ENCODE measurements at places on chromosomes 3 and 15. TPM values are rescaled to one million over a fixed set of nuclear protein-coding genes. Genes with fewer than 3 reads are reported as not detected.

- H3K27me3 ChIP-seq, result peaks cover 47% of the 10 kb centered on the region
- H3K27ac ChIP-seq, result no peak within 1 kb of the TSS
- DNase-seq, result peak; percentile 79
- H3K4me3 ChIP-seq, result peak within 1 kb of the TSS; percentile 56
These were observed at the start of gene IGSF11 for GRCh38 chr3:119034256-119035013. IGSF11 (minus strand) TSS chr3:119034846; CDS start chr3:119034582, 264 bp downstream.

DNA sequence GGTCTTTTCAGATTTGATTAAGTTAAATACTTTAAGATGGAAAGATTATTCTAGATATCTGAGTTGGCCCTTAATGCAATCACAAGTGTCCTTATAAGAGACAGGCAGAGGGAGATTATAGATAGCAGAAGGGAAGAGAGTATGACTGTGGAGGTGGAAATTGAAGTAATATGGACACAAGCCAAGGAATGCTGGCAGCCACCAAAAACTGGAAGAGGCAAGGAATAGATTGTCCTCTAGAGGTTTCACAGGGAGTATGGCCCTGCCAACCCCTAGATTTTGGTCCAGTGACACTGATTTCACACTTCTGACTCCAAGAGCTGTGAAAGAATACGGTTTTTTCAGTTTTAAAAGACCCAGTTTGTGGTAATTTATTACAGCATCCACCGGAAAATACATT, 1498.7 kb upstream of the CADM2 start:
- H3K27me3 ChIP-seq, result no peaks in the 10 kb centered on the region
- H3K27ac ChIP-seq, result no peak overlapping the region
- no peaks in the 10 kb centered on the region for H3K4me1 ChIP-seq
- no peak for DNase-seq
- H3K36me3 ChIP-seq, result no peaks in the 10 kb centered on the region

GRCh38 chr3:23202203-23202920, 765 bp upstream of the UBE2E2 start:
- H3K36me3 ChIP-seq, result no peaks in the 10 kb centered on the region
- DNase-seq, result no peak
- H3K4me3 ChIP-seq, result peak overlapping the region; percentile 83
- peaks cover 21% of the 10 kb centered on the region for H3K4me1 ChIP-seq
- H3K27ac ChIP-seq, result peak overlapping the region; percentile 48

DNA sequence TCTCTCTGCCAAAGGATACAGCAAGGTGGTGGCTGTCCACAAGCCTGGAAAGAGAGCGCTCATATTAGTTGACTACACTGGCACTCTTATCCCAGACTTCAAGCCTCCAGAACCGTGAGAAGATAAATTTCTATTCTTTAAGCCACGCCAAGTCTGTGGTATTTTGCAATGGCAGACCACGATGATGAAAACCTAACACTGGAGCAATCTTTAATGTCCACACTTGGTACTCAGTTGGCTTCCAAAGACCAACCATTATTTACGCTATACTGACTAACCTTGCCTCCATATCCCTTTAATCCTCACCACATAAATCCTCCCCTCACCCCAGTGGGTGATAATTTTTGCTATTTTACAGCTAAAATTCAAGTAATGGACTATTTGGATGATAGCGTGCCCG, 16.9 kb upstream of the LACTB start:
- no peak overlapping the region for H3K27ac ChIP-seq
- H3K36me3 ChIP-seq, result no peaks in the 10 kb centered on the region
- no peaks in the 10 kb centered on the region for H3K27me3 ChIP-seq
- no peaks in the 10 kb centered on the region for H3K4me1 ChIP-seq
- no peak overlapping the region for H3K4me3 ChIP-seq
- DNase-seq, result no peak

- H3K36me3 ChIP-seq, result no peaks in the 10 kb centered on the region
- H3K27me3 ChIP-seq, result no peaks in the 10 kb centered on the region
- H3K4me1 ChIP-seq, result no peaks in the 10 kb centered on the region
- DNase-seq, result no peak
- H3K27ac ChIP-seq, result no peak overlapping the region
These were observed 55.1 kb upstream of the NSMCE3 start for GRCh38 chr15:29324746-29325145.

GRCh38 chr3:71177375-71177774, 406.2 kb downstream of the FOXP1 start:
- H3K4me1 ChIP-seq, result no peaks in the 10 kb centered on the region
- H3K4me3 ChIP-seq, result no peak overlapping the region
- H3K27me3 ChIP-seq, result no peaks in the 10 kb centered on the region
- no peak overlapping the region for H3K27ac ChIP-seq
- no peak for DNase-seq

DNA sequence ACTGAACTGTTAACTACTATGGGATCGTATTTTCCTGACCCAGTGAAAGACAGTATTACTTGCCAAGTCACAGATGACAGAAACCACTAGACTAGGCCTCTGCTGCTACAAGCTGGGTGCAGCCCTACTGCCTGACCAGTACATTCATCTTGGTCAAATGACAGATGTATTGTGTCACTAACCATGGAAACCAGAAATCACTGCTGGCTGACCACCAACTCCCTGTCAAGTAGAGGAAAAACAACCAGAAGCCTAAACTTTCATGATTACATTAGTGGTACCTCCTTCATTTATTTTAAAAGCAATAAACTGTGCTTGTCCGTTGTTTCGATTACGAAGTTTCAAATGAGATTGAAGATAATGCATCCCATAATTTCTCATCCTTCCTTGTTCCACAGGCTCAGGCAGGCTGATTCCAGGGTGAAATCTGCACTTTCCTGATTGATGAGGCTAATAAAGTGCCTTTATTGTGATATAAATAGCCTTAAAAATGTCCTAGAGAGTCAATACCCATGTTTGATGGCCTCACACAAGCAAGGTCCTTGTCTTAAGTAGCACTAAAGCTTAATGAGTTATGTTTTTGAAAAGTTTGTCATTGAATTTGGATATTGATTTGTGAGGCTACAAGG, 309.7 kb downstream of the LSAMP start:
- no peak for DNase-seq
- H3K27ac ChIP-seq, result no peak overlapping the region
- no peak overlapping the region for H3K4me3 ChIP-seq
- H3K27me3 ChIP-seq, result no peaks in the 10 kb centered on the region
- H3K36me3 ChIP-seq, result no peaks in the 10 kb centered on the region

- no peak overlapping the region for H3K27ac ChIP-seq
- no peaks in the 10 kb centered on the region for H3K36me3 ChIP-seq
- no peak for DNase-seq
- H3K4me1 ChIP-seq, result no peaks in the 10 kb centered on the region
These were observed 554.2 kb downstream of the TUSC7 start for GRCh38 chr3:117263745-117264144.

- no peak overlapping the region for H3K4me3 ChIP-seq
- peaks cover 16% of the 10 kb centered on the region for H3K4me1 ChIP-seq
- peak overlapping the region; percentile 33 for H3K27ac ChIP-seq
- DNase-seq, result no peak
- no peaks in the 10 kb centered on the region for H3K27me3 ChIP-seq
These were observed 39.5 kb upstream of the TPRG1 start for GRCh38 chr3:189132231-189132671.

GRCh38 chr3:59609657-59610348, 560.0 kb upstream of the CFAP20DC start:
- H3K27ac ChIP-seq, result no peak overlapping the region
- H3K36me3 ChIP-seq, result no peaks in the 10 kb centered on the region
- no peak overlapping the region for H3K4me3 ChIP-seq
- no peak for DNase-seq
- no peaks in the 10 kb centered on the region for H3K27me3 ChIP-seq

DNA sequence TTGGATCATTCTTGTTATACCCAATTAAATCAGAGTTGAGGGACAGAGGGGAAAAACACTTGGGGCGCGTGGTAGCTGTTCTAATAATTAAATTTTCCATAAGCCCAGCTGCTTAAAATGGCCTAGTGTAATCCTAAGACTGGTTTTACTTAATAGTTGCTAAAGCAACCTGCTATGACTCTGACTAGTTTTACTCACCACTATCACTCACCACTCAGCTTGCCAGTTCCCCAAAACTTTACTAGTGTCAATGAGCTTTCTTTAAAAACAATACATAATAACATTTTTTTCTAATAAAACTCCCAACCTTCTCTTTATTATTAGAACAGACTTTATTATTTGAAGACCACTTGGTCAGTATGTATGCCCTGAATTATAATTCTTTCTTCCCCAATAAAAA, 49.6 kb downstream of the ECT2 start:
- H3K4me3 ChIP-seq, result no peak overlapping the region
- no peak for DNase-seq
- no peaks in the 10 kb centered on the region for H3K27me3 ChIP-seq
- H3K27ac ChIP-seq, result no peak overlapping the region

The ZNF660 gene
- 5.9 TPM for total RNA-seq

The AP3B2 gene
- total RNA-seq, result 3.8 TPM

The SLC51B gene
- 3.8 TPM for total RNA-seq

The FRMD5 gene
- total RNA-seq, result 1.2 TPM

The C15orf62 gene
- total RNA-seq, result 0.96 TPM

The GPR87 gene
- total RNA-seq, result 0.67 TPM

The P2RY14 gene
- total RNA-seq, result 7.2 TPM

The CFAP20DC gene
- not detected for total RNA-seq

Measured in upper lobe of right lung (tissue), 1 donor.